ENCODE measurements at places on chromosomes 2 and 18.
A peak's percentile ranks its signal among the peaks of the same experiment; 100 is the strongest.

GRCh38 chr2:124814968-124815745, 790.1 kb downstream of the CNTNAP5 start:
- DNase-seq: no peak

DNA sequence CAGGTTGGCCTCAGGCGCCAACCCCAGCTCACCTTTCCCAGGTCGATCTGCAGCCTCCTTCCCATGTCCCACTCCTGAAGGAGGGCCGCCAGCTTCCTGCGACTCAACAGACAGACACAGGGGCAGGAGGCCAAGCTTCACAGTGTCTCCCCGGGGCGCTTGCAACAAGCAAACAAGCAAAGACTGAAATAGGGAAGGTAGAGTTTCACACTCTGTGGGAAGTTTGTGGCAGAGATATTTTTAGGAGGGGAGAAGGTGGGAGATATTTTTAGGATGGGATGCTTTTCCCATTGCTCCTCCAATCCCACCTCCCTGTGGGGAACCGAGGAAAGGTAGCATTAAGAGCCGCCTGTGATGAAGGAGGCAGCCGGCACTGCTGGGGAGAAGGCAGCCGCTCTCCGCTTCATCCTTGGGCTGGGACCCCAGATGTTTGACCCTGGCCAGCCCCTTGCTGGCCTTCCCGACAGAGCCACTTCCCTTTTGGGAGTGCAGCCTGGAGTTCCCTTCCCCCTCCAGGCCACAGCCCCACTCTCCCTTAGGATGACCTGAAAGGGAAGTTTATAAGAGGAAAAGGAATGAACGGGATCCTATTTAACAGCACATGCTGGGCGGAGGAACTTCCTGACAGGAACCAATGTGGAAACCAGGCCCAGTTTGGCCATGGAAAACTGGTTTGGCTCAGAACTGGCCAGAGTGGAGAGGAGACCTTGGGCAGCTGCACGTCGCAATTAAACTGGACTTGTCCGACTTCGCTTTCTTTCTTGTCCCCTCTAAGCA, 142.2 kb upstream of the SMAD2 start:
- DNase-seq: no peak

GRCh38 chr2:38806733-38807059, 28.7 kb downstream of the GEMIN6 start:
- no peak for DNase-seq

DNA sequence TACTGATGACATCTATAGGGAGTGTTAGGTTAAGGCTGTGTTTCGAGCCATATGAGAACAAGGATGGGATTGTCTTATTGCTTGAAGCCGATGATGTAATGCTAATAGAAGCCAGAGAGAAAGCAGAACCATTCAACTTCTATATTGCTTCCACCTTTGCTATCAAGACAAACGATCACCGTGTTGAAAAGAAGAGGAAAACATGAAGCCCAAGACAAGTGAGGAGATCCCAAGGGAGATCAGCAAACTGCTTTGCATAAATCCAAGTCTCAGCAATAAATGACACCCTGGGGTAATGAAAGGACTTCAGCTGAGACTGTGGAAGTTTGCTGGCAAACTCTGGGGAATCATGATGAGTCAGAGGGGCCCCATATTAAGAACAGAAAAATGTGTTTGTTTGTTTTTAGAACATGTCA, 206.2 kb downstream of the NCKAP5 start:
- peak; percentile 75 for DNase-seq

GRCh38 chr2:65576861-65577601, 144.6 kb upstream of the SPRED2 start:
- DNase-seq: peak; percentile 72

DNA sequence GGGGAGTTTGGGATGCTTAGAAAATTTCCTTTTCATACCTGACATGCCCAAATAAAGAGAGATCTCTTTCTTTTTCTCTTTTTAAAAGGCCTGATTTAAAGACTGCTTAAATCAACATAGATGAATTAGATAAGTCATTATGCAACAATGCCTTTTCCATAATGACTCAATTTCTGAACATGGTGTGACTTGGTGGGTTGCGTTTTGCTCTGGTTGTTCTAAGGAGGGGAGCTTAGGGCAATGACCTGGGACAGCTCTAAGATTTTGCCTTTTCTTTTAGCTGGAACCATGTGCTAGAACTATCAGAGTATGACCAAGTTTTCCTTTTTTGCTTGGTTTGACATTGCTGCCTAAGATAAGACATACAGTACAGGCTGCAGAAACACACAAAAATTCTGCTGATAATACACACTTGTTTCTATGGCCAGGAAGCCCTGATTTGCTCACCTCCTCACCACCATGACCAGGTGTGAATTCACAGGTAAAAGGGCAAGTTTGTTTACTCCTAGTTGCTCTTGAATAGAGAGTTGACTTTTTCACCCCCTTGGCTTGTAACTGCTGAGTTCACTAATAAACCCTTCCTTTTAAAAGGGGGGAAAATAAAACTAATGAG, 58.1 kb upstream of the IL1RL1 start:
- DNase-seq: no peak

GRCh38 chr18:13382366-13382953, 163.9 kb downstream of the LDLRAD4 start:
- DNase-seq: peak; percentile 10

DNA sequence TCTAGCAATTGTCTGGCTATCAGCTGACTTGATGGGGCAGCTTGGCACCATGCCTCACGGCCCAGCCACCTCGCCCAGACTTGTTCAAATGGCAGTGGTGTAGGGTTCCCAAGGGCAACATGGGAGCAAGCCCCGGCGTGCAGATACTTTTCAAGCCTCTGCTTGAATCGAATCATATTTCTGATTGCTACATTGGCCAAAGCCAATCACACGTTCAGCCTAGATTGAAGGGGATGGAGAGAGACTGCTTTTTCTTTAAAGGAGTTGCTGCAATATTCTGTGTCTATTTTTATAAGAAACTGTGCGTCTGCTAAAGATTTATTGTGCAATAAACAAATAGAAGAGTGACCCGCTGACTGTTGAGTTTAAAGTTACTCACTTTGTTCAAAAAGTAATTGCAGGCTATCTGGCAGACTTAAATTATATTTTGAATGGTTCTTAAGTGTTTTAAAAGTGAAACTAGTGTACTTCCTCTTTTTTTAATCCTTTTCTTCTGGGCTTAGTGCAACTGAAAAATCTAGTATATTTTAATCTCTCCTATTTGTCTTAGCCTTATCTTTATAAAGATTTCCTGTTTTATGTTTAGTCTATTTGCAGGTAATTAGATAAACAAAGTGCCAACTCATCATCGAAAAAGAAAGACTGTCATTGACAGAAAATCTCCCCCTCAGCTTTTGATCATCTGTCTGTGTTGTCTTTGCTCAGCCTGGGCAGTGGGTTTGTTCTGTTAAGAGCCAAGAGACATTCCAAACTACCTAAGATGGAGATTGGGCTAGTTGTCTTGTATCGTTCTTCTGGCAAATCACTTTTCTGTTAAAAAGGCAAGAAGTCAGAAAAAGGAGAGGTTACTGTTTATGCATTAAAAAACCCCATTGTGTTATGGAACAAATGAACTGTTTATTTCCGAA, 156.1 kb downstream of the TPGS2 start:
- no peak for DNase-seq

GRCh38 chr2:211084352-211084751, 528.0 kb downstream of the CPS1 start:
- DNase-seq: no peak

- no peak for DNase-seq
Measured at GRCh38 chr18:50356036-50356945, 18.6 kb upstream of the SKA1 start.

DNA sequence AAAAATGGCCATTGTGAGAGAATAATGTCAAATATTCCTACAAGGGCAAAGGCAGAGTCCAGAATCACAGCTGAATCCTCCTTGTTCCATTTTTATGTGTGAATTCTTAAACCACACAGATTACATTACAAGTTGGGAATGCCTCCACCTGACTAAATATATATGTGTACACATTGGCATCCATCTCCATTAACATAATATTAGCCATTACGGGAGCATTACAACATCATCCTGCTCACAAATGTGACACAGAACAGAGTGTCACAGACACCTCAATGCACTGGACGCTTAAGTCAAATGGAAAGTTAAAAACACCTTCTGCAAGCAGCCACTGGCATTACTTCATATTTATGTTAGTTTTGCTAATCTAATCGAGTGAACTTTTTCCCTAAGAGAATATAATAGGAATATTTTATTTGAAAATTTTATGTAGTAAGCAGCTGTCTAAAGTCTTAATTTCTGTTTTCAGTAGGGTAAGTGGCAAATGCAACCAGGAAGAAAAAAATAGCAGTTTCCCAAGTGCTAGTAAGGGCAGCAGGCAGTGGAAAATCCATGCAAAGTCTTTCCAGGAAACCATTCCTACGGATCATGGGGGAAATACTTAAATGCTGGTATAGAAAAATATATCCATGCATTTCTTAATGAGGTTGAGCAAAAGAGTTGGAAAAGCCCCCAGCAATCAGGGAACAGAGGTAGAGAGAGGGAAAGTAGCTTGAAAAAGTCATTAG, 255.6 kb downstream of the OSR1 start:
- no peak for DNase-seq

GRCh38 chr2:225937625-225938187, 538.2 kb downstream of the NYAP2 start:
- no peak for DNase-seq

- DNase-seq: no peak
Measured at GRCh38 chr2:47088371-47089082, 66.6 kb downstream of the STPG4 start.

Data from COLO829 (cell line).